NCI-H460 (cell line): ENCODE measurements at places on chromosomes 5 and 9.

GRCh38 chr9:131869348-131869747 is 129.5 kb upstream of the RAPGEF1 start:
- DNase-seq = no peak

GRCh38 chr9:111107141-111107540 is 68.9 kb upstream of the LPAR1 start:
- DNase-seq = no peak

DNA sequence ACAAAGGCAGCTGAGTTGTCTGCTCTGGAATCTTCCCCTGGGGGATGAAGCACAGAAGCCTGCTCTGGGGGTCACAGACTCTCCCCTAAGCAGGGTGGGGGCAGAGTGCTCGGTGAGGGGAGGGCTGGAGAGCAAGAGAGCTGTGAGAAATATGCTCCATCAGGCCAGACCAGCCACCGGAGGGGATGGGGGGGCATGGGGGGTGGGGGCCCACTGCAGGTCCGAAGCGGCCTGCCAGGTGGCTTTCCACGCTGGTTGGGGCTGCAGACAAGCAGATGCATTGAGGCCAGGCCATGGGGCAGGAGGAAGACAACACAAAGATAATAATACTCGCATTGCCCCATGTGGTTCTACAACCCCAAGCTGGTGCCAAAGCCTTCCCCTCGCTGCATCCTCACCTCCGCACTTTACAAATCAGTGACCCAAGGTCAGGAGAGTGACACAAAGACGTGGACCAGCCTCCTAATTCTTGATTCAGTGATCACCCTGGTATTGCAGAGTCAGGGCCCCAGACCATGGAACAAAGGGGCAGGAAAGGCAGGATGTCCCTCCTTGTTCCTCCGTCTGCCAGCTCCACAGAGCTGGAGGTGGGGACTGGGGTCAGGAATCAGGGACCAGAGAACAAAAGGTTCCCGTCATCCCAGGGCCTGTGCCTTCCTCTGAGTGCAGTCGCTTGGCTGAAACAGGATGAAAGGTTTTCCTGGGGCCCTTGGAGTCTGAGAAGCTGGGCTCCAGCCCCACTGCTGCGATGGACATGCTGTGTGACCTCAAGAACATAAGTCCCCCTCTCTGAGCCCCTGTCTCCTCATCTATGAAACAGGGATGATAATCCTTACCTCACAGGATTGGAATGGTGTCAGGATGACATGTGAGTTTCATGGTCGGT is 37.2 kb upstream of the GABRP start:
- no peak for DNase-seq

DNA sequence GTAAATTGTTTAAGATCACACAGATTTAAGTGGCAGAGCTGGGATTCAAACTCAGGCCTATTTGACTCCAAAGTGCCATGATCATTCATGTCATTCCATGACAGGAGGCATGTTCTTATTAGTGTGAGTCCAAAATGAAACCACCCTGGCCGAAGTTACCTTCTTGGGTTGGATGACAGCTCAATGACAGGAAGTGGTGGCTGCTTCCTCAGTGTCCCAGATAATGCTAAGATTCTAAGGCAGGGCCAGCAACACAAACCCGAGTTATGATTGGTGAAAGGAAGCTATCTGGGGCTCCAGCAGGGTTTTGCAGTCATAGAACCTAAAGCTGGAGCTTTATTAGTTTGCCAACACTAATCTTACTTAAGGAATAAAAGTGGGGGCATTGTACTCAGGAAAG is 340.4 kb downstream of the SLIT3 start:
- DNase-seq = no peak

DNA sequence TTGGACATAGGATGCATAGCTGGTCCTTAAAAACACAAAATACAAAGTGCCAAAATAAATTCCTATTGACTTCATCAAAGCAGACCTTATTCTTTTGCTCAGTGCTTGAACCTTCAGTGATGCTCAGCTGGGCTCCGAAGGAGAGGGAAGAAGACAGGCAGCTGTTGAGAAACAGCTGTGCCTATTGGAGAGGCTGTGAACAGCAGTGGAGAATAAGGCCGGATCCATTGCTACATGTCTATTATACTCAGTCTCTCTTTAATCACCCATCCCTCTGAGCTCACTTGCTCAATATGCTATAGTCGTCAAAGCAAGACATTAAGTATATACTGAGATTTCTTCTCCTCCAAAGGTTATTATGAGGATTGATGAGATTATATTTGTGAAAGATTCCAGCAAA is 174.4 kb downstream of the CHSY3 start:
- DNase-seq = no peak

DNA sequence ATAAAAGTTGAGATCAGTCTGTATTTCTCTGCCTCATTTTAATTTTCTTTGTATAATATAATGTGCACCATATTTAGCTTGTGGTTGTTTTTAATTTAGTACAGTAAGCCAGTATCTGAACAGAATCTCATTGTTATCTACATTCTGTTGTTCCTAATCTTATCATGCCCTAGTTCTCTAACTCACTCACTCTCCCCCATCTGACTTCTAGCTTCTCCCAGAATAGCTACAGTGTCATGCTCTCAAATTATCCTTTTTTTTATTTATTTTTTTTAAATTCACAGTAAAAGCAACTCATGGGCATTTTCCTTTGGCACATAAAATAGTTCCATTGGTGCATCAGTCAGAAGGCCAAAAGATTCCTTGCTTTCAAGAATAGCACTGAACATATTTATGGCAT is 156.6 kb downstream of the TRPM3 start:
- no peak for DNase-seq

- no peak for DNase-seq
These were observed 86.7 kb downstream of the PHF2 start for GRCh38 chr9:93662952-93663572.
